ENCODE measurements at places on chromosomes 1 and 21.

DNA sequence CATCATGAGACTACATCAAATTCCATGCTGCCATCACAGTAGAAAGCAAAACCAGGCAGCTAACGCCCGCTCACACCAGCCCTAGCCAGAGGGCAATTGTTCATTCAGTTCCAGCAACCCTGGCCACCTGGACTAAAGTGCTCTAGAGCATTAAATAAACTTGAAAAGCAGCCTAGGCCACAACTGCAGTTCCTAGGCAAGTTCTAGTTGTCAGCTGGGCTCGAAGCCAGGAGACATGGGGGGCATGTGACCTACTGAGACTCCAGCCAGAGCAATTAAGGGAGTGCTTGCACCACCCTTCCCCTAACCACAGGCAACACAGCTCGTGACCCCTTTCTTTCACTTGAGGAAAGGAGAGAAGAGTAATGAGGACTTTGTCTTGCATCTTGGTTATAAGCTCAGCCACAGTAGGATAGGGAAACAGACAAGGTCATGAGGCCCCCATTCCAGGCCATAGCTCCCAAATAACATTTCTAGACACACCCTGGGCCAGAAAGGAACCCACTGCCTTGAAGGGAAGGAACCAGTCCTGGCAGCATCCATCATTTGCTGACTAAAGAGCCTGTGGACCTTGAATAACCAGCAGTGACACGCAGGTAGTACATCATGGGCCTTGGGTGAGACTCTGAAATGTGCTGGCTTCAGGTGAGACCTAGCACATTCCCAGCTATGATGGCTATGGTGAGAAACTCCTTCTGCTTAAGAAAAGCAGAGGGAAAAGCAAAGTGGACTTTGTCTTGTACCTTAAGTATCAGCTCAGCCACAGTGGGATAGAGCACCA lies 77.0 kb downstream of the ZZZ3 start:
- DNase-seq: no peak

DNA sequence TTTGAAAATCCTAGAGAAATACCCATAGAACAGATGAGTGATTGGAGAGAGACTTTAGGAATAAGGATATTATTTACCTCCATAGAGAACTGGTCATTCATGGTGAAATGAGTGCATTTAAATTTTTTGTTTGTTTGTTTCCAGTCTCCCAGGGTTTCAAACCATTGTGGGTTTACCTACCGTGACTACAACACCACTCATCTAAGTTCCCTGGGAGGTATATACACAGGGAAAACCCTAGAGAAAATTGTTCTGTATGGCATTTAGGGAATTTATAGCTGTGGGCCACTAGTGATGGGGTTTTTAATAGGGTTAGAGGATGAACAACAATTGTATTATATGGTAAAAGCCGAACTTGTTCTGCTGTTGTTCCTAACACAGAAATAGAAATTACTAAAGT lies 109.2 kb downstream of the USP25 start:
- no peak for DNase-seq

- DNase-seq: no peak
Observed at GRCh38 chr1:76005765-76006164, 68.8 kb upstream of the ST6GALNAC3 start.

GRCh38 chr1:91499904-91500755 lies 521 bp upstream of the CDC7 start:
- no peak for DNase-seq

DNA sequence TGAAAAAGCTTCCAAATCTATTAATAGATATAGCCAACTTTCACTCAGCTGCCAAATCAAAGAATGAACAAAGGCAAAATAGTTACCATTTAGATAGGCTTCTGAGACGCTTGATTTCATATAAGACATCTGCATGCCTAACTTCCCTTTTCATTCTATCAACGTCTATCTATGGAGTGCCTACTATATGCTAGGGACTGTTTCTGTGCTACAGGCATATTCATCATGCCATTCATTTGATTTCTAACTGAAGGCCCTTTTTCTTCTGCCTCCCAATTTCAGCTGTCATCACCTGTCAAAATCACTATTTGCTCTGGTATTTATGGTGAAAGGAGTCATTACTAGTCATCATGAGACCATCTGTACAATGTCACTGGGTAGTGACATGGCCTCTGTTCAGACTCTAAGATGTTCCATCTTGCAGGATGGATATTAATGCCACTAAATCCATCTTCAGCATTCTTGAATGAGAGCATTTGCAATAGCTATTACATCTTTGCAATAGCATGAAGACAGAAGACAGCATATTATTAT lies 4.3 kb upstream of the KRTAP13-1 start:
- DNase-seq: no peak

DNA sequence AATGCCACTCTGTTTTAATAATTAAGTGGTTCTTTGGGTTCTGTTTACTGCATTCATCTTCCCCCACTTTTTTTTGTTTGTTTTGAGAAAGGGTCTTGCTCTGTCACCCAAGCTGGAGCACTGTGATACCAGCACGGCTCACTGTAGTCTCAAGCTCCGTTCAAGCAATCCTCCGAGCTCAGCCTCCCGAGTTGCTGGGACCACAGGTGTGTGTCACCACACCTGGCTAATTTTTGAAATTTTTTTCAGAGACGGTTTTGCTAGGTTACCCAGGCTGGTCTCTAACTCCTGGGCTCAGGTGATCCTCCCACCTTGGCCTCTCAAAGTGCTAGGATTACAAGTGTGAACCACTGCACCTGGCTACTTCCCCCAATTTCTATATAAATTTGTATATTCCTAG lies 29.3 kb downstream of the KPNA6 start:
- DNase-seq: no peak

GRCh38 chr1:233614743-233615521 lies 1.0 kb downstream of the KCNK1 start:
- no peak for DNase-seq

GRCh38 chr1:68185743-68186142 lies 46.6 kb downstream of the WLS start:
- DNase-seq: no peak

- DNase-seq: no peak
Observed at GRCh38 chr1:52345252-52345651, 20.8 kb downstream of the CC2D1B start.

- DNase-seq: no peak
Observed at GRCh38 chr1:6385488-6386191, 7.9 kb downstream of the ACOT7 start.

GRCh38 chr1:234970401-234970730 lies 158.3 kb downstream of the TOMM20 start:
- no peak for DNase-seq

DNA sequence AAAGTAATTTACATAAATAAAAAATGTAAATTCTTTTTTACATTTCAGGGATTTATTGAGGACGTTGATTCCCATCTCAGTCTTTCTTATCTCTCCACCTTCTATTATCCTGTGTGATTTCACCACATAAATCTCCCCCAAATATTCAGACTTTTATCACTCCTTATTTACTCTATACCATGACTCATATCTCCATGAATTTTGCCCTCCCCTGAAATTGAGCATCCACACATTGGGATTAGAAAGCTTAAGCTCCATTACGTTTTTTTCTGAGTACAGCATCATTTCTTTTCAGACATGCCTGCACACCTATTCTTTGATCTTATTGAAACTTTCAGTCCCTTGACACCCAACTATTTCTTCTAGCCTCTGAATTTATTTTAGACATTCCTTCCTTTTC lies 111.2 kb downstream of the IFI44 start:
- no peak for DNase-seq

- DNase-seq: no peak
Observed at GRCh38 chr1:155455588-155456195, 106.9 kb downstream of the ASH1L start.

Measured in GM19239 (cell line).